Motor neuron (in vitro differentiated cells): ENCODE measurements at places on chromosomes 7 and 10.

DNA sequence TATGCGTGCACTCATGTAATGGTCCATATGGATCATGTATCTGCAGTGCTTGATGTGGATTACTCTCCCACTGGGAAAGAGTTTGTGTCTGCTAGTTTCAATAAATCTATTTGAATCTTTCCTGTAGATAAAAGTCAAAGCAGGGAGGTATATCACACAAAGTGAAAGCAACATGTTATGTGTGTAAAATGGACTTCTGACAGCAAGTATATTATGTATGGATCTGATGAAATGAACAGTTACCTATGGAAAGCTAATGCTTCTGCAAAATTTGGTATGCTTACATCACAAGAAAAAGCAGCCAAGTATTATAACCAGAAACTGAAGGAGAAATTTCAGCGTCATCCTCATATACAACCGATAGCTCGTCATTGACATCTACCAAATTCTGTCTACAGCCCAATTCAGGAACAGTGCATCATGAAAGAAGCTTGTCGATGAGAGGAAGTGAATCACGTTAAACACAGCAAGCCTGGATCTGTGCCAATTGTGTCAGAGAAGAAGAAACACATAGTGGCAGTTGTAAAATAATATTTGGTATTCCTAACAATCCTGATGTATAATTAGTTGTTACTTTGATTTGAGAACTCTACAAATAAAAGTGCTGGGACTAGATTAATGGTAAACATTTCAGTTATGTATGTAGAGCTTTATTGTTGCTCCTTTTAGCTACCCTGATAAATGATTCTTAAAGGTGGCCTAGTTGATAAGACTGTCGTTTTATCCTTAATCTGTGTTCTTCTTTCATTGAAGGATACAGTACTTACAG, 14.2 kb upstream of the SYPL1 start:
- ATAC-seq, result no peak

DNA sequence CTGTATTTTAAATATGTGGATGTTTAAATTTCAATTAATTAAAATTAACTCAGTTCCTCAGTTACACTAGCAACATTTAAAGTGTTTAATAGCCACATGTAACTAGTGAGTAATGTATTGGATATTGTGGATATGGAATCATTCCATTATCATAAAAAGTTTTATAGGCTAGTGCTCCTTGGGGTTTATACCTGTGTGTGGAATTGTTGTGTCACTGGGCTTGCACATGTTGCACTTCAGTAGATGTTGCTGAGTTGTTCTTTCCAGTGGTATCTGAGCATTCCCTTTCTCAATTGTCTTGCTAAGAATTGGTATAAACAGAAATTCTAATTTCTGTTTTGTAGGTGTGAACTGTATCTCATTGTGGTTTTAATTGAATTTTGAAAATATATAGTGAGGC, 113.0 kb downstream of the ADK start:
- ATAC-seq, result no peak

GRCh38 chr7:100432621-100433275, 3.1 kb downstream of the MEPCE start:
- no peak for ATAC-seq

- ATAC-seq, result no peak
Observed at GRCh38 chr7:11416641-11417458, 415.1 kb downstream of the THSD7A start.

DNA sequence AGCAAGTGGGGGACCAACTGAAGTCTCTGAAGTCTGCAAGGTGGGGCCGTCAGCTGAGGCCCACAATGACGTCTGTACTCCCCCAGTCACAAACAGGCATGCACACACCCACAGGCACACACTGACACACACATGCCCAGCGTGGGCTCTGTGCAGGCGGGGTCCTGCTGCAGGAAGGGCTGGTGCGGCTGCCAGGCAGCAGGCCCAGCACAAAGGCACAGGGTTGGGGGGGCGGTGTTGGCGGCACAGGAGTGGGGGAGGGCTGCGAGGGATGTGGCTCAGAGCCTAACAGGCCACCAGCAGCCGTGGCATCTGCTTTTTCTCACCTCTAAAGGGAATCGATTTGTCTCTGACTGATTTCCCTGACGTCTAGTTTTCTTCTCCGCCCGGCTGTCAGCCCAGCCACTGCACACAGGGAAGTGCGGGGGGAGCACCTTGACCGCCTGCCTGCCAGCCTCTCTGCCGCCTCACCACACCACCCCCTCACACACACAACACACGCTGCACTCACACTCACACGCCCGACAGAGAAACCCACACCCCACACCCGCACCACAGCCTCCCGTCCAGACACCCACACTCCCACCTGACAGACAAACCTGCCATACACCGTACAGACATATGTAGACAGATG, 43.5 kb upstream of the ZMIZ1 start:
- ATAC-seq, result peak; percentile 88

DNA sequence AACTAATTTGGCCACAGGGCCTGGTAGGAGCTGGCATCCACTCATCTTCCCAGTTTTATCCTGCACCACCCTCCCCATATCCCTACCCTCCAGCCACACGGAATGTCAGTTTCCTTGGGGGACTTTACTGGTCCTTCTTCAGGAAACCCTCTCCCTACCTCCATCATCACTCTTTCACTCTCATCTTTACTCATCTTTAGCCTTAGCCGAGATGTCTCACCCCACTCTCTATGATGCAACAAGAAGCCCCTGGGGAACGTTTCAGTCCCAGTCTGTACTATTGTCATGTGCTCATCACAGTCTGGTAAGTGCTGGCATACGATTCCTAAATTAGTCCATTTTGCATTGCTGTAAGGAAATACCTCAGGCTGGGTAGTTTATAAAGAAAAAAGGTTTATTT, 34.9 kb upstream of the TMEM248 start:
- ATAC-seq, result no peak
